ENCODE measurements at places on chromosomes 6 and 20.

- no peak for DNase-seq
Measured at GRCh38 chr20:21608777-21609176, 94.9 kb upstream of the NKX2-2 start.

DNA sequence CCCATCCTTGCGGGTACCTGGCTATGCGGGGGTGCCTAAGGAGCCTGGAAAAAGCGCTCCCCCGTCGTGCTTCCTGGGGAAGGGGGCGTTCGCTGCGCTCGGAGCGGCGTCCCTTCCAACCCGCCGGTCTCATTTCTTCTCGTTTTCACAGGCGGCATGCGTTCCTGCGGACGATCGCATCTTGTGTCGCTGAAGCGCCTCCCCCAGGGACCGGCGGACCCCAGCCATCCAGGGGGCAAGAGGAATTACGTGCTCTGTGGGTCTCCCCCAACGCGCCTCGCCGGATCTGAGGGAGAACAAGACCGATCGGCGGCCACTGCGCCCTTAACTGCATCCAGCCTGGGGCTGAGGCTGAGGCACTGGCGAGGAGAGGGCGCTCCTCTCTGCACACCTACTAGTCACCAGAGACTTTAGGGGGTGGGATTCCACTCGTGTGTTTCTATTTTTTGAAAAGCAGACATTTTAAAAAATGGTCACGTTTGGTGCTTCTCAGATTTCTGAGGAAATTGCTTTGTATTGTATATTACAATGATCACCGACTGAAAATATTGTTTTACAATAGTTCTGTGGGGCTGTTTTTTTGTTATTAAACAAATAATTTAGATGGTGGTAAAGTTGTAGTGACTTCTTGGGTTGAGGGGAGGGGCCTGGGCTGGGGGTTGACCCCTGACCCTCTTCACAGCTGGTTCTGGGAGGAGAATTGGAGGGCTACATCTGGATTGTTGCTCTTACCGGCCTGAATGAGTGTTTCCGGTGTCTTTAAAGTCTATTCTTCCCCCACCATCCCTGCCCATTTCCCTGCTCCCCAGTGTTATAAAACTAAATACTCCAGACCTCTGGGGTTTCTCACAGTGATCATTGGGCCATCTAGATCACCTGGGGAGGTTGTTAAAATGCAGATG is 1.1 kb downstream of the ID1 start:
- DNase-seq, result peak; percentile 9

GRCh38 chr6:149545258-149545753 is 537 bp downstream of the PPIL4 start:
- peak; percentile 89 for DNase-seq

- no peak for DNase-seq
Measured at GRCh38 chr6:110002676-110003075, 24.6 kb downstream of the GPR6 start.

GRCh38 chr20:34984756-34985261 is 29.1 kb downstream of the MYH7B start:
- no peak for DNase-seq

- no peak for DNase-seq
Measured at GRCh38 chr6:36350082-36350481, 13.4 kb upstream of the BNIP5 start.

DNA sequence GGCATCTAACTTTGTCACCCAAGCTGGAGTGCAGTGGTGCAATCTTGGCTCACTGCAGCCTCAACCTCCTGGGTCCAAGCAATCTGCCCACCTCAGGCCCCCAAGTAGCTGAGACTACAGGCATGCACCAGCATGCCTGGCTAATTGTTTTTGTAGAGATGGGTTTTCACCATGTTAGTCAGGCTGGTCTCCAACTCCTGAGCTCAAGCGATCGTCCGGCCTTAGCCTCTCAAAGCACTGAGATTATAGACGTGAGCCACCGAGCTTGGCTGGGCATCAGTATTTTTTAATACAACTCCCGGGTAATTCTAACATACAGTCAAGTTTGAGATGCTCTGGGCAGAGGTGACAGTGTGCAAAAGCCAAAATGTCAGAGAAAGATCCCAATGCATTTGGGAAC is 73.5 kb downstream of the NFATC2 start:
- no peak for DNase-seq

GRCh38 chr6:148231572-148231971 is 111.1 kb upstream of the SASH1 start:
- DNase-seq, result no peak

DNA sequence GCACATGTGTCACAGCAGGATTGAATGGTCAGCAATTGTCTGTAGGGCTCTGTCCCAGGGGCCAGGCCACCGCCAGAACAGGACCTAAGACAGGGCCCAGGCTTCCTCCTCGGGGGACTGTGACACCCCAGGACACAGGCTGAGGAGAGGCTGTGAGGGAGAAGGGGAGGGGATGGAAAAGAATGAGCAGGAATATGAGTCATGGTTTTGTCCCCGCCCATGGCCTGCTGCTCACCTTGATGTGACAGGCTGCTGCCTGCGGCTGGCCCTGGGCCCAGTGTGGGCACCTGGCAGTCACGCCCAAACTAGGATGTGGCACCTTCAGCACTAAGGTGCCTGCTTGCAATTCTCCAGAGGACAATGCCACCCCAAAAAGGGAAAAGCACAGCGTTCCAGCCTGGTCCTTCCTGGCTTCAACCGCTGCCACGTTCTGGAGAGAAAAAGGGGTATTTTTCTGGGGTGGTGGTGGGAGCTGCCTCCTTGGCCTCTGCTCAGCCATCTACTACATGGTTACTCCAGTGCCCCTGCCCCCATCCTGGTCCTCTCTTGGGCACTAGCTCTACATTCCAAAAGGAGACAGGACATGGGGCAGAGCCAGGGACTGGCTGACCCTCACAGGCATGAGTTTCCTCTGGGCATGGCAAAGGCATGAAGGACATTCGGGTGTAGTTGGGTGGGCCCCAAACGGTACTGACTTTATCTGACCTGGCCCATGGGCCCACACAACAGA is 93.4 kb downstream of the SLC22A23 start:
- DNase-seq, result no peak

Data from AML-193 (cell line).